ENCODE measurements at places on chromosomes 3 and 15. TPM values are rescaled to one million over a fixed set of nuclear protein-coding genes. Genes with fewer than 3 reads are reported as not detected.

Gene ATP2B2
- not detected for polyA plus RNA-seq

GRCh38 chr3:39019299-39019698 lies 32.4 kb downstream of the SCN11A start:
- H3K4me1 ChIP-seq: no peaks in the 10 kb centered on the region
- H3K27ac ChIP-seq: no peak overlapping the region
- no peak overlapping the region for H3K4me3 ChIP-seq
- no peaks in the 10 kb centered on the region for H3K36me3 ChIP-seq
- DNase-seq: no peak
- no peaks in the 10 kb centered on the region for H3K27me3 ChIP-seq

DNA sequence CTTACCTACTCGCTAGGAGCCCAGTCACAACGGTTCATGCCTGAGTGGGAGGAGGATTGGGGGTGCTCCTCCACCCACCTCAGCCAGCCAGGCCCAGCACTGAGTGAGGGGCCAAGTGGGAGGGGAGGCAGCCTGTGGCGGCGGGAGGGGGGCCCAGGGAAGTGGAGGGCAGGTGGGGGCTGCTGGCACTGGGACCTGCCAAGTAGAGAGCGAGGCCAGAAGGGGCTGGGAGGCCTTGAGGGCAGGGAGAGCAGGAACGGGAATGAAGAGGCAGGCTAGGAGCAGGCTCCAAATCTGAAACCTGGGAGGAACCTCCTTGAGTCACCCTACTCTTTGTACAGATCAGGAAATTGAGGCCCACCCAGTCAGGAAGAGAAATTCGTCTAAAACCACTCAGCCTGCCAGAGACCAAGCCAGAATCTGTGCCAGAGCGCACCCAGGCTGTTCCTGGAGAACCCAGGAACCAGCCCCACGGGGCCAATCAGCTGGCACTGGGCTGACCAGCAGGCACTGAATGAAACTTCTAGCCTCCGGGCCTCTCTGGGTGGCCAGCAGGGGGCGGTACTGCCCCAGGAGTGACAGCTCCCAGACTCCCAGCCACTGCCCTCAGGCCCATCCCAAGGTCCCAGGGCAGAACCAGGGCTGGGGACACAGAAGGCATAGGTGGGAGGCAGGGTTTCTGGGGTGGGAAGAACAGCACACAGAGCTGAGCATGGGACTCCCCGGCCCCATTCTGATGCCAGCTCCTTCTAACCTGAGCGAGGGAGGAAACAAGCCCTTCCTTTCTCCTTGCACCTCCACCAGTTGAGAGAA lies 14.8 kb upstream of the CYP11A1 start:
- no peaks in the 10 kb centered on the region for H3K27me3 ChIP-seq
- no peak overlapping the region for H3K27ac ChIP-seq
- no peak overlapping the region for H3K4me3 ChIP-seq
- H3K36me3 ChIP-seq: no peaks in the 10 kb centered on the region

GRCh38 chr3:119745942-119746341 lies 36.0 kb upstream of the NR1I2 start:
- no peaks in the 10 kb centered on the region for H3K36me3 ChIP-seq
- no peak overlapping the region for H3K4me3 ChIP-seq
- H3K27me3 ChIP-seq: no peaks in the 10 kb centered on the region
- peaks cover 9% of the 10 kb centered on the region for H3K4me1 ChIP-seq
- DNase-seq: no peak

DNA sequence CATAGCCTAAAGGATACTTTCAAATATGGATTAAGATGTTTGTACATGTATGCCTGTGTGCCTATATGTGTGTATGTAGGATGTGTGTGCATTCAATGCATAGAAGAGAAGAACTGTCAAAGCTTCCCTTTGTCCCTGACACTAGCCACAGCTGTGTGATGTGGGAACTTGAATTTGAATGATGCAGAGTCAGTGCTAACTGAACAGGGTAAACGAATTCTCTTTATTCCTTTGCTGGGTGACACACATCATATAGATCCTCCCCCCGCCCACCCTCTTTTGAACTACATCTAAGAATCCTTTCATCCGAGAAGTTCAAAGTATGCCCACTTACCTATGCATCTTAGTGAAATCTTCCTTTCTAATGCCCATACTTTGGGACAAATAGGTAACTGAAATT lies 228.3 kb downstream of the GAP43 start:
- H3K36me3 ChIP-seq: no peaks in the 10 kb centered on the region
- DNase-seq: no peak
- H3K27me3 ChIP-seq: no peaks in the 10 kb centered on the region
- no peak overlapping the region for H3K4me3 ChIP-seq
- no peak overlapping the region for H3K27ac ChIP-seq
